Skin of body (tissue), 3 donors: ENCODE measurements at places on chromosomes 1 and 21.

DNA sequence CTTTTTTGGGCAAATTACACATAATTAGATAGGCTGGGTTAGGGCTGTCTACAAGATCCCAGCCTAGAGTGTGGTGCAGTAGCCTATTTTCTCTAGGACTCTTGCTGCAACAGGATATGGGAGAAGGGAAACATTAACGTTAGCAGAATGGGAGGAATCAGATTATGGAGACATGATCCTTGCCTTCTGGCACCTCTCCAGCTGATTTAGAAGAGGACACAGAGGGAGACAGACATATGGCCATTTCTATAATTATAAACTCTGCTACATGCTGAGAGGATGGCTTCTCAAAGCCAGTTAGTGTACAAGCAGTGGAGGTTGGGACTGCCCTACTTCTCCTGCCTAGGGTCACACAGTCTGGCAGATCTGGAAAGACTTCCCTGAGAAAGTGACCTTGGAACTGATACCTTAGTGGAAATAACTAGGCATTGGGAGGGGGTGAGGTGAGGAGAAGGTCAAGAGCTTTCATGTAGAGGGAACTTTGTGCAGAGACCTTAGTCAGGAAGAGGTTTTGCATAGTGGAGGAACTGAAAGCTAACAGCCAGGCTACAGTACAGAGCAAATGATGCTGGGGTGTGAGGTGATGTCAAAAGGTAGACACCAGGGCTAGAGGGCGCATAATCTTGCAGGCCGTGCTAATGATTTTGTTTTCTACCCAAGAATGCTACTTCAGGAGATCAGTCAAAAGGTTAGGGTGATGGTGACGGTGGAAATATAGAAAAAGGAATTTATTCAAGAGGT lies 1.2 kb upstream of the CD1D start:
- DNase-seq: no peak

DNA sequence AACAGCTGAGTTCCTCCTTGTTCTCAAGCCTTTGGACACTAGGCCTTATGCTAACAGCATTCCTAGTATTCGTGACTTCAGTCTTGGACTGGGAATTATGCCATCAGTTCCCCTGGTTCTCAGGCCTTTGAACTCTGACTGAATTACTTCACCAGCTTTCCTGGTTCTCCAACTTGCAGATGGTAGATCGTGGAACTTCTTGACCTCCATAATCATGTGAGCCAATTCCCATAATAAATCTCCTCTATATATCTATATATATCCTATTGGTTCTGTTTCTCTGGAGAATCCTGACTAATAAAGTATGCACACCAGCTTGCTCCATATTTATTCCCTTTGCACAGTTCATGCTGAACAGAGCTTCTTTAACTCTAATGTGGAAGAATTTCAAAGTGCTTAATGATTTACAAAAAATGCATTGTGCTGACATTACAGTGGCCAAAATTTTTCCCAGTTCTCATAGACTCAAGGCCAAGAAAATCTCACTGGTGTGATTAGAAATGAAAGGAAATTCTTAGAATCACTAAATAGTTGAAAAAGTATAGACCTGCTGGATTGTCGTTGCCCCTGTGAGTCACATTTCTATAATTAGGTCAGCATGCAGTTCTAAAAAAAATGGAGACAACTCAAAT lies 462.9 kb upstream of the ADAMTS5 start:
- DNase-seq: peak; percentile 88

GRCh38 chr1:43951021-43951985 lies 4.6 kb downstream of the IPO13 start:
- no peak for DNase-seq

DNA sequence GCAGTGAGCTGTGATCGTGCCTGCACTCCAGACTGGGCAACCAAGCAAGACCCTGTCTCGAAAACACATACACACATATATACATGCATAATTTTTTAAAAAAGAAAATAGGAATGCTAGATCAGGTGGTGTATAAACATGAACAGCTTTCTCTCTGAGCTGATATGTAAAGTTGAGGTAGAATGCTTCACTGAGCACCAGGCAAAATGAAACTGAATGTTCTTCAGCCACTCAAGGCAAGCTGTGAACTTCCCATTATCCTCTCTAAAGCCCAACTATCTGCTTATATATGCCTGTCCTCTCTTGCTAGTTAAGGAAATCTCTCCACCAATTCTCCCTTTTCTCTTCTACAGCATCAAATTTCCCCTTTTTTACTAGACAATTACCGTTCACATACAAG lies 93.0 kb downstream of the NUF2 start:
- DNase-seq: no peak

GRCh38 chr1:162930532-162930931 lies 69.6 kb upstream of the CCDC190 start:
- no peak for DNase-seq

GRCh38 chr1:15410884-15411245 lies 1.2 kb downstream of the EFHD2 start:
- no peak for DNase-seq

GRCh38 chr1:170196490-170197236 lies 50.9 kb downstream of the NTMT2 start:
- no peak for DNase-seq

DNA sequence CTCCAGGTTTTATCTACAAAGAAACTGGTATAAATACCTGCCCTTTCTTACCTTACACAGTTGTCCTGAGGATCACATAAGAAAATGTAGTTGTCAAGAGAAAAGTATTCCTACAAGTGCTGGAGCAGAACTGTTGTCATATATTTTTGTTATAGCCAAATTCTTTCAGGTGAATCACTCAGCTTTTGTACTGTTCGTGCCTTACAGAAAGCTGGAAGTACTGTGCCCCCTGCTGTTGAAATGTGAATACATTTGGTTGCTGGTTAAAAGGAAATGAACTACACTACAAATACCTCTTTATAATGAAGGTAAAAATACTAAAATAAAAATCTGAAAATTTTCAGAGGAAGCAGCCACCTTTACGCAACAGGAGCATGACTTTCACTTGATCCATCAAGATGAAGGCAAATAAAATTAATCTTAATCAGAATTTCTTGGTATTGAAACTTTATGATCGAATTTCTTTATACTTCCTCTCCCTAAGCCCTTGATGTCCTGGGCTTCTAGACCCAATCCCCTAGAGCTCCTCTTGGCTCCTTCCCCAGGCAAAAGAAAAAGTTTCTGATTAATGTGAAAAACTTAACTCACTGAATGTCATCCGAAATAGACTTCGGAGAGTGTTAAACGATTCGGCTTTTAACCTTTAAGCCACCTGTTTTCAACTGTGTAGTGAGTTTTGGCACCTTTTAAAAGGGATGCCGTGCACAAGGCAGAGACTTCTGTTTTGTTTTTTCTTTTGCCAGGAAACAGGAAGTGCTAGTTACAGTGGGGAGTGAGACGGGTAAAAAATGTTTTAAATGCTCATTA lies 12.5 kb downstream of the CHML start:
- no peak for DNase-seq

DNA sequence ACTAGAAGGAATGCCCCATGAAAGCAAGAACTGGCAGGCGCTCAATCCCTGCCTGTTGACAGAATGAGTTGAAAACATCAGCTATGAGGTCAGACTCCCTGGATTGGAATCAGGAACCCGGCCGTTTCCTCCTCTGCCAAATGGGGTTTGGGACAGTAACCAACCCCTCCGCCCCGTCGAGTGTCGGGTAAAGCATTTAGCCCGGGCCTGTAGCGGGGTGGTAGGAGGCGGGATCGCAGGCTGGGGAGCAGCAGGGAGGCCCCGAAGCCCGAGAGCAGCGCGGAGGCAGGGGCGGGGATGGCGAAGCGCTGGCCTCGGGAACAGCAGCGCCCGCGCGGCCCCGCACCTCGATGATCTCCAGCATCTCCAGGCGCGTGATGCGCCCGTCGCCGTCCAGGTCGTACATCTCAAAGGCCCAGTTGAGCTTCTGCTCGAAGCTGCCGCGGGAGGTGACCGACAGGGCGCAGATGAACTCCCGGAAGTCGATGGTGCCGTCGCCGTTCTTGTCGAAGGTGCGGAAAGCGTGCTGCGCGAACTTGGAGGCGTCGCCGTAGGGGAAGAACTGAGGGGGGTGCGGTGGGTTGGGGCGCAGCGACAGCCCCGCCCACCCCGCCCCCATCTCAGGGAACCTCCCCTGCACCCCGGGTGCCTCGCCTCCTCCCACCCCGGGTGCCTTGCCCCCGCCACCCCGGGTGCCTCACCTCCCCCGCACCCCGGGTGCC lies 7.5 kb downstream of the HPCAL4 start:
- DNase-seq: no peak

DNA sequence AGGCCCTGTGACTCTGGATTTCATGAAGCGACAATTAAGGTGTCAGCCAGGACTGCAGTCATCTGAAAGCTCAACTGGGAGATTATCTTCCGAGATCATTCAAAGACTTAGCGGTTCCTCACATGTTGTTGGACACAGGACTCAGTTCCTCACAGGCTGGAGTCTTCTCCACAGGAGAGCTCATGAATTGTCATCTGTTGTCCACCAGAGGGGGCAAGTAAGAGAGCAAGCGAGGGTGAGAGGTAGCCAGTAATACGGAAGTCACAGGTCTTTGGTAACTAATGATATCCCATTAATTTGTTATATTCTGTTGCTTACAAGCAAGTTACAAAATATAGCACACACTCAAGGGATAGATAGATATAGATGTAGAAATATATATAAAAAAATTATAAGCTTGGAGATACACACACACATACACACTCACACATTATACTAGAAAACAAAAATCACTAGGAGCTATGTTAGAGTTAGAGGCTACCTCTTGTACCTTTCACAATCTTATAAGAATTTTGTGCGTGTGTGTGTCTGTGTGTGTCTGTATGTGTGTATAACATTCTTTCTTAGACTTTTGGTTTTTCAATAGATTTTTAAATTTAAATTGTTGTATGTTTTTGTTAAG lies 1695.3 kb downstream of the BRINP3 start:
- DNase-seq: peak; percentile 7

DNA sequence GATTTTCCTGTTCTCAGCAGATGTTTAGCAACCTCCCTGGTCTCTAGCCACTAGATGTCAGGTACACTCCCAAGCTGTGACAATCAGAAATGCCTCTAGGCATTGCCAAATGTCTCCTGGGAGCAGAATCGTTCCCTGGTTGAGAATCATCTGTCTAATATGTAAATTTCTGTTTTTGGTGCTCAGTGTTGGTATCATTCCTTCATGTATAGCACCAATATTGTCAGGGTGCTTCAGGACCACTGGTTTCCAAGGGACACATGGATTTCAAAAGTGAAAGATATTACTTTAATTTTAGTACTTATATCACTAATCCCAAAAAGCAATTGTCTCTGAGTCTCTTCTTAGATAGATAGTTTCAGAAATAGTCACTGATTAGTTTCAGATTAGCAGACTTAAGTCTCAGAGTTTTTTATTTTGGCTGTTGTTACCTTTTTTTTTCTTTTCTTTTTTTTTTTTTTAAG lies 160.1 kb downstream of the PTPRC start:
- DNase-seq: no peak

- no peak for DNase-seq
These were observed 6.7 kb downstream of the LDLRAP1 start for GRCh38 chr1:25550155-25550506.

GRCh38 chr1:90341516-90341915 lies 346.6 kb downstream of the ZNF326 start:
- DNase-seq: no peak
